ENCODE measurements at places on chromosomes 2 and 18.
A peak's percentile ranks its signal among the peaks of the same experiment; 100 is the strongest.

- DNase-seq: peak; percentile 60
Measured at GRCh38 chr18:46073474-46074331, 1.6 kb upstream of the PSTPIP2 start.

GRCh38 chr2:158994920-158995676 is 26.7 kb downstream of the TANC1 start:
- no peak for DNase-seq

- no peak for DNase-seq
Measured at GRCh38 chr18:6764382-6764781, 34.9 kb downstream of the ARHGAP28 start.

DNA sequence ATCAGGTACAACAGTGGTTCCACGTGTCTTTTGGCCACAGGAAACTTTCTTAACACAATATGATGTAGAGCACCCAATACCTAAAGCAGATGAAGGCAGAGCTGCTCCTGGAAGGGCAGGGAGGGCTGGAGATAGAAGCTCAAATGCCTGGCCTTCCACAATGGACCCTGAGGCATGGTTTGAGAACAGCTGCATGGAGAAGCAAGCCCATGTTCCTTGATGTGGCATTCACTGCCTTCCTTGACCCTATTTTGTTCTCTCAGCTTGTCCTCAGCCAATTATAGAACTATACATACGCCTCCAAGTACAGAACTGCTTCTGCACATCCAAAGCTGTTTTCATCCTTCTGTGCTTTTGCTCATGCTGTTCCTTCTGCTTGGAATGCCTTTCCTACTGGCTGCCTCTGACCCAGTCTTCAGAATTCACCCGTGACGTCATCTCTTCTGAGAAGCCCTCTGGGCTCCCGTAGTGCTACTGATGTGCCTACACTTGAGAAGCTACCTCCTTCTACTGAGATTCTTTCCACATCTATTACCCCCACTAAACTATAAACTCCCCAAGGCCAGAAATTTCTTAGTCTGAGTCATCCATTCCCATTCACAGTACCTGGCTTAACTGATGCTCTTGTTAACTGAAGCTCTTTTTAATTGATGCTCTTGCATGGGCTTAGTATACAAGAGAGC is 69.9 kb downstream of the CHRNA1 start:
- no peak for DNase-seq
